ENCODE measurements at places on chromosomes 7 and 10. TPM values are rescaled to one million over a fixed set of nuclear protein-coding genes. Genes with fewer than 3 reads are reported as not detected.

GRCh38 chr7:3292694-3293093 lies 8.4 kb upstream of the SDK1 start:
- H3K4me1 ChIP-seq = no peaks in the 10 kb centered on the region
- H3K36me3 ChIP-seq = no peaks in the 10 kb centered on the region
- H3K4me3 ChIP-seq = no peak overlapping the region
- H3K27ac ChIP-seq = no peak overlapping the region
- peaks cover 12% of the 10 kb centered on the region for H3K27me3 ChIP-seq

GRCh38 chr10:94344522-94345122 lies 18.1 kb downstream of the NOC3L start:
- H3K27ac ChIP-seq = no peak overlapping the region
- peaks cover 5% of the 10 kb centered on the region for H3K36me3 ChIP-seq
- no peaks in the 10 kb centered on the region for H3K4me1 ChIP-seq
- no peak overlapping the region for H3K4me3 ChIP-seq
- DNase-seq = no peak

DNA sequence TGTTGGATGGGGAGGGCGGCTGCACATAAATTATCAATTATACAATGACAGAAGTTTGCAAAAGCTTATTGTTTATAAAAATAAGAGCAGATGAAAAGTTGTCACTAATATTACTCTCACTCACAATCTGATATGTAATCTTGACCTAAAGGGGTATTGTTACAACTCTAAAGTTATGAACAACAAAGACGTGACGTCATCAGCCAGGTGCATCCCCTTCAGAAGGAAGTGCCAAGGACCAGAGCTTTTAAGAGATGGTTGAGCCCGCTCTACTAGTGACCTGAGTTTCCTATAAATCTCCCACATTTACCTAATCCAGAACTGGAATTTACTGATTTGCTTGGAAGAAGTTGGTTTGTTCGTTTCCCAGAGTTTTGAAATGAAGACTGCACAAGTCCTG lies 247.7 kb upstream of the MGMT start:
- no peaks in the 10 kb centered on the region for H3K4me1 ChIP-seq
- DNase-seq = peak; percentile 23
- no peaks in the 10 kb centered on the region for H3K36me3 ChIP-seq
- no peaks in the 10 kb centered on the region for H3K27me3 ChIP-seq
- no peak overlapping the region for H3K4me3 ChIP-seq
- H3K27ac ChIP-seq = no peak overlapping the region

DNA sequence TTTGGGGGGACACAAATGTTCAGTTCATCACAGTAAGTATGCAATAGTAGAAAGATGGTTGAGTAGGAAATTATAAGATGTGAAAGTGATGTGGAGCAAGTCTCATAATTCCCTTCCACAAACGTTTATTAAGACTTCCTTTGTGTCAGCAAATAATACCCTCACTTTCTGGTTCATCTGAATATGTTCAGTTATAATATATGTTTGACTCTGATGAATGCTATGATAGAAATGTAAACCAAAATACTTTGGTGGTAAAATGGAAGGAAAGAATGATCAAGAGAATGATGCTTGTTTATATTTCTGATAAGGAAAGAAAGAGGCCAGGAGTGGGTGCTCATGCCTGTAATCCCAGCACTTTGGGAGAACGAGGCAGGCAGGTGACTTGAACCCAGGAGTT lies 111.7 kb upstream of the PLXDC2 start:
- no peaks in the 10 kb centered on the region for H3K36me3 ChIP-seq
- H3K4me1 ChIP-seq = no peaks in the 10 kb centered on the region
- DNase-seq = no peak
- H3K27ac ChIP-seq = no peak overlapping the region
- H3K4me3 ChIP-seq = no peak overlapping the region

GRCh38 chr7:72504061-72504706 lies 92.0 kb upstream of the CALN1 start:
- no peak for DNase-seq
- no peak overlapping the region for H3K27ac ChIP-seq
- H3K27me3 ChIP-seq = no peaks in the 10 kb centered on the region
- no peak overlapping the region for H3K4me3 ChIP-seq

GRCh38 chr10:102869258-102870198 lies at the start of gene AS3MT:
Gene AS3MT, plus strand, starts transcription at chr10:102869470. Its CDS starts 123 bp downstream, at chr10:102869593.
- peak within 1 kb of the TSS; percentile 75 for H3K27ac ChIP-seq
- DNase-seq = peak; percentile 81
- H3K4me3 ChIP-seq = peak within 1 kb of the TSS; percentile 56
- peaks cover 20% of the 10 kb centered on the region for H3K27me3 ChIP-seq
- peaks cover 20% of the 10 kb centered on the region for H3K4me1 ChIP-seq

DNA sequence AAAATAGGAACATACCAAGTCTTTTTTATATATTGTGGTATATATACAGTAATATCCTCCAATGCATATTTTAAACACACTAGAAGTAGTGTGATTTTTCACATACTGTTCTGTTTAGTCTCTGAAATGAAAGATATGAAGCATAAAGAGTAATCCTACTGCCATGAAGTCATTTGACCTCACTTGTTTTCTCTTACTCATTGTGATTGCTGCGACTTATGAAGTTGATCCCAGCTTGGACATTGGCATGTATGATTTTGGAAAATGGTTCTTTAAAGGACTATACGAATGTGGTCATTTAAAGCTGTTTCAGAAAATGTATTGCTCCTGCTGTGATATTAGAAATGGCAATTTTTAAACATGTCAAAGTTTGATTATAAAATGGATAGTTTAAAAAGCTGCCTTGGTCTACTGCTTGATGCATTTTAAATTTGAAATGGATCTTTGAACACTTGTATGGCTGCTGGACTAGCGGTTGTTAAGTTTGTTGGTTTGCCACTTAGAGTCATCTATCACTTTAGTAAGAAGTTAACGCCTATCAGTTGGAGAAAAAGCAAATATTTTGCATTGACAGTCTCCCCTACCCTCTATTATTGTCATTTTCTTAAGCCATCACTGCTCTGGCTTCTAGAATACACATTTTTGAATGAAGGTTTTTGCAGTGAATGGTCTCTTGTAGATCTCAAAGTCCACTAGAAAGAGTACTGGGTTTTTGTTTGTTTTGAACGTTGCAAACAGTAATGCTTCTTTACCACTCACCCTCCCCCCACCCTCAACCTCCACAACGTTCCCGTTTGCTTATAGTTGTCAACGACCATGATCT lies 881 bp upstream of the PCGF5 start:
- no peak for DNase-seq
- H3K36me3 ChIP-seq = no peaks in the 10 kb centered on the region
- peak overlapping the region; percentile 87 for H3K4me3 ChIP-seq

GRCh38 chr10:102868911-102869257 lies 386 bp upstream of the AS3MT start:
- H3K4me1 ChIP-seq = peaks cover 11% of the 10 kb centered on the region
- DNase-seq = no peak
- H3K36me3 ChIP-seq = peaks cover 8% of the 10 kb centered on the region
- no peaks in the 10 kb centered on the region for H3K27me3 ChIP-seq
- H3K27ac ChIP-seq = no peak overlapping the region

GRCh38 chr7:115132096-115132495 lies 210.2 kb downstream of the MDFIC start:
- no peak overlapping the region for H3K4me3 ChIP-seq
- H3K27me3 ChIP-seq = no peaks in the 10 kb centered on the region
- H3K4me1 ChIP-seq = peaks cover 23% of the 10 kb centered on the region
- DNase-seq = no peak

DNA sequence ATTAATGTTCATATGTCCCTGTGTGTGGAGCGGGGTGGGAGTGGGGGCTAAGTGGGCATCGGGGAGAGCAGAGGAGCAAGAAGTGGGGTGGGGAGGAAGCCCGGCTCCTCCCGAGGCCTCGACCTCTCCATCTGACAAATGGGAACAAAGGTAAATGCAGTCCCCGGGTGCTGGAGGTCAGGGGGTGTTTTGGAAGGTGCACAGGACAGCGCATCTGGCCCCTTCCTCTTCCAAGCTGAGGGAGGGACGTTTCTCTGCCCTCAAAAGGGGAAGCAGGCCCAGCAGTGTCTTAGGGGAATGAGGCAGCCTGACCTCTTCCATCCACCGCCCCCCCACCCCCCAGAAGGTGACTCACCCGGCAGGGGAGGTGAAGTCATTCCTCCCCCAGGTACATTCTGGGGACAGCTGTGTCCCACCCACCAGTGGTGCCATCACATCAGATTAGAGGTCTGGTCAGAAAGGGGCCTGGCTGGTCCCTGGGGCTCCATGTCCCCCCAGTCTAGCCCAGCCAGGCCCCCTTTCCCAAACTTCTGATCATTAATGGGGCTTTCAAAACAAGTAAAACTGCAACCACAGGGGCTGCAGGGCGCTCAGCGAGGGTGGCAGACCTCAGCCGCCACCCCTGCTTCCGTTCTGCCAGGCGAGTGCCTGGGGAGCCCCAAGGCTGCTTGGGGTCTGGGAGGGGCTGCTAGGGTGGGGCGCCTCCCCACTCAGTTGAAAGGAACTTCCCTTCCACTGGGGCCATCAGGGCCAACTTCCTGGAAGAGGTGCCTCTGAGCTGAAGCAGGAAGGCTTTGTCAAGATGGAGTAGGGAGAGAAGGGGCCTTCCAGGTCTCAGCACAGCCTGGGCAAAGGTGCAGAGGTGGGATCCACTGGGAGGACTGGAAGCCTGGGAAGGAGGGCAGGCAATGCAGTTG lies 10.8 kb downstream of the LFNG start:
- H3K27me3 ChIP-seq = no peaks in the 10 kb centered on the region
- H3K36me3 ChIP-seq = peaks cover 21% of the 10 kb centered on the region
- peak overlapping the region; percentile 92 for H3K27ac ChIP-seq
- peaks cover 62% of the 10 kb centered on the region for H3K4me1 ChIP-seq
- no peak overlapping the region for H3K4me3 ChIP-seq

GRCh38 chr10:101111547-101111946 lies 19.6 kb upstream of the TLX1 start:
- H3K27me3 ChIP-seq = peaks cover 30% of the 10 kb centered on the region
- H3K4me3 ChIP-seq = no peak overlapping the region
- no peak for DNase-seq

DNA sequence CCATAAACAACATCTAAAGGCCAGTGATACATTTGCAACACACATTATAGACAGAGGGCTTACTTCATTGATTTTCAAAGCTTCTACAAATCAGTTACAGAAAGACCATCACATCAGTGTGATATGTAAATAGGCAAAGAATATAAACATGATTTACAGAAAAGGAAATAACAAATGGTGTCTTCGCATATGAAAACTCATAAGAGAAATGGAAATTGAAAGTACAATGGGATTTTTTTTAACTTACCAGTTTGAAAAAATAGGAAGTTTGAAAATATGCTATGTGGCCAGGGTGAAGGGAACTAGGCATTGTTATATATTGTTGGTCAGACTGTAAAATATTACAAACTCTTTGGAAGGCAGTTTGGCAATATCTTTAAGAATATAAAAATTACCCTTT lies 27.3 kb downstream of the SEC23IP start:
- no peaks in the 10 kb centered on the region for H3K4me1 ChIP-seq
- H3K4me3 ChIP-seq = no peak overlapping the region
- no peak for DNase-seq
- no peak overlapping the region for H3K27ac ChIP-seq

DNA sequence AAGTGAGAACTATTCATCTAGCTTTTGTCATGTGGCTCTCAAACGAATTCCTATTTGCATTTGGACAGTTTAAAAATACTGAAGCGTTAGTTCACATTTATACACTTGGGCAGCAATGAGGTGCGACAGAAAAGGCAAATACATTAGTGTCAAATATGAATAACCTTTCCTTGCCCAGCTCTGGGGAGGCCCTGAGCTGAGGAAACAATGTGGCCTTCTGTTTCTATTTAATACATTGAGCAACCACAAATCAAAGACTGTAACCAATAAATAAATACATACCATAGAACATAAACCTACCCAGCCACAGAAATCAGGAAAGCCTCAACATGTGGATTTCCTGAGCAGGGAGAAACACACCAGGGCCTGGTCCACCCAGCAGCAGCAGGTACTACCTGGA lies 585.2 kb downstream of the PARD3 start:
- H3K4me1 ChIP-seq = peaks cover 10% of the 10 kb centered on the region
- H3K27ac ChIP-seq = no peak overlapping the region
- no peak overlapping the region for H3K4me3 ChIP-seq
- no peaks in the 10 kb centered on the region for H3K27me3 ChIP-seq

- no peaks in the 10 kb centered on the region for H3K27me3 ChIP-seq
- no peak for DNase-seq
- no peaks in the 10 kb centered on the region for H3K4me1 ChIP-seq
- no peaks in the 10 kb centered on the region for H3K36me3 ChIP-seq
- H3K27ac ChIP-seq = no peak overlapping the region
- H3K4me3 ChIP-seq = no peak overlapping the region
These were observed 432.2 kb downstream of the KIF20B start for GRCh38 chr10:90133606-90134005.

- no peak for DNase-seq
- no peak overlapping the region for H3K4me3 ChIP-seq
- H3K4me1 ChIP-seq = no peaks in the 10 kb centered on the region
- H3K27ac ChIP-seq = no peak overlapping the region
These were observed 409.4 kb upstream of the FZD8 start for GRCh38 chr10:36051500-36051991.

GRCh38 chr10:96118604-96119450 lies 11.3 kb upstream of the ZNF518A start:
- H3K27ac ChIP-seq = no peak overlapping the region
- peaks cover 2% of the 10 kb centered on the region for H3K27me3 ChIP-seq
- no peaks in the 10 kb centered on the region for H3K36me3 ChIP-seq
- no peak overlapping the region for H3K4me3 ChIP-seq
- H3K4me1 ChIP-seq = no peaks in the 10 kb centered on the region

- H3K4me3 ChIP-seq = no peak overlapping the region
- no peak overlapping the region for H3K27ac ChIP-seq
- H3K27me3 ChIP-seq = no peaks in the 10 kb centered on the region
- DNase-seq = no peak
These were observed 167.2 kb downstream of the PRKG1 start for GRCh38 chr10:51241461-51241860.

- H3K4me3 ChIP-seq = no peak overlapping the region
- no peaks in the 10 kb centered on the region for H3K4me1 ChIP-seq
- no peak overlapping the region for H3K27ac ChIP-seq
- no peaks in the 10 kb centered on the region for H3K27me3 ChIP-seq
- no peaks in the 10 kb centered on the region for H3K36me3 ChIP-seq
These were observed 25.2 kb downstream of the SDK1 start for GRCh38 chr7:3326246-3326645.

DNA sequence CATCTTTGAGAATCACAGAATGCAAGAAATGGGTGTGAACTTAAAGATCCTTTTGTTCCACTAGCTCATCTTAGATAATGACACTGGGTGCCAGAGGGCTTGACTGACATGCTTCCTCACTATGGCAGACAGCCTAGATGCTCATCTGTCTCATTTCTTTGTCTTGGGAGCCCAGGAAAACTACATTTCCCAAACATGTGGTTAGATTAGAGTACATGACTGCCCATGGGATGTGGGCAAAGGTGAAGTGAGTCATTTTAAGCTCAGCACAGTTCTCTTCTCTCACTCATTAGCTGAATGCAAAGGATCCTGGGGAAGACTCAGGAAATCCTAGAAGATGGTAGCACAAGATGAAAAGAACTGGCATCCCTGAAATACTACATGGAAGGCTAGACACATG lies 32.5 kb upstream of the TBX20 start:
- no peaks in the 10 kb centered on the region for H3K27me3 ChIP-seq
- no peaks in the 10 kb centered on the region for H3K36me3 ChIP-seq
- no peak overlapping the region for H3K27ac ChIP-seq
- H3K4me3 ChIP-seq = no peak overlapping the region
- no peak for DNase-seq
- peaks cover 9% of the 10 kb centered on the region for H3K4me1 ChIP-seq

Gene SP8
- total RNA-seq = not detected

Gene ARMC3
- total RNA-seq = not detected

Gene NPS
- total RNA-seq = not detected

Gene CDNF
- total RNA-seq = 212 TPM

Gene PAOX
- total RNA-seq = 40.0 TPM

Gene CTAGE4
- total RNA-seq = 36.5 TPM

Gene STK31
- total RNA-seq = 1.7 TPM

Gene REPIN1
- total RNA-seq = 123 TPM

Gene CUBN
- 3.1 TPM for total RNA-seq

Gene ZNF212
- 12.0 TPM for total RNA-seq

Gene TET1
- total RNA-seq = 3.8 TPM

Gene AFAP1L2
- 7.2 TPM for total RNA-seq

Measured in stomach (tissue), 19 donors.